SK-MEL-5 (cell line): ENCODE measurements at places on chromosomes 2 and 18.

- DNase-seq, result no peak
Measured at GRCh38 chr2:64000630-64001381, 18.4 kb downstream of the VPS54 start.

DNA sequence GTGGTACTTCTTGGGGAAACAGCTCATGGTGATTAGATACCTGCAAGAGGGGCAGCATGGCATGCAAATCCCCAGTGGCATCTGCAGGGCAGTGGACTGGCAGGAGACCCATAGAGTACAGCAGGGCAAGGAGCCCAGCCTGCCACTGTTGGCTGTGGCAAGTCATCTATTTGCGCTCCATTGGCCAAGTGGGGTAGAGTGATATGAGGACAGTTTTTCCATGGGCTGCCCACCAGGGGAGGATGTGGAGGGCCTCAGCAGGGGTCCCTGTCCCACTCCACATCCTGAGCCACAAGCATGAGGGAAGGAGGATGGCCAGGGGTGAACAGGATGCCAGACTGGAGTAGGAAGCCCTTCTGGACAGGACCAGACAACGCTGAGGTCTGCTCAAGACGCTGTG lies 50.9 kb upstream of the OTOF start:
- no peak for DNase-seq

DNA sequence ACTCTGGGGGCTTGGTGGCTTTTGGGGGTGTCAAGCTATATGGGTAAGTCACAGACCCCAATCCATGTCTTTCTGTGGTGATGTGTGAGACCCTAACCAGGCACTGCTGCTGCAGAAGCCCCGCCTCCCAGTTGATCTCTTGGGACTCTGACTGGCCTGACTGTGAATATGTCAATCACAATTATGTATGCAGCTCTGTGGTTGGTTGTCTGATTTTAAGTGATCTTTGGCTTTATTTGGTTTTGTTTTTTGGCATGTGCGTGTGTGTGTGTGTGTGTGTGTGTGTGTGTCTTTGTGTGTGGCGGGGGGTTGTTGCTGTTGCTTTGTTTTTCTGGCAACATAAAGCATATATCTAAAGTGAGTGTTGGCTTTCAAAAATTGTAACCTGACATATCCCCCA lies 78.5 kb upstream of the GLS start:
- no peak for DNase-seq

DNA sequence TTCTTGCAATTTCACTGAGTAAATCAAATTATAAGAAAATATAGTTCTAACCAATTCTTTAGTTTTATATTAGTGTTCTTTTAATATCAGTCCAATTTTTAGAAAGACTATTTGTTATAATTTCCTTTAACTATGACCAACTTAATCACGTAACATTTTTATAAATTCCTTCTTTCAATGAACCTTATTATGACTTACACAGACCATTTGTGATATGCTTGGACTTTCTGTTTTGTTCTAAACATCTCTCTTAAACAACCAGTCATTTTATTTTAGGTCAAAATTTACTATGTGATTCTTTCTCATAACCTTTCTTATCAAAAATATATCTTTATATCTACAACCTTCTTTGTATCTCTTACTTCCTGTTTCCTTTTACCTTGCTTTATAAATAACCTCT lies 39.5 kb upstream of the DYNAP start:
- DNase-seq, result no peak
